ENCODE measurements at places on chromosomes 16 and 17. TPM values are rescaled to one million over a fixed set of nuclear protein-coding genes. Genes with fewer than 3 reads are reported as not detected.

The PYDC1 gene
- not detected for total RNA-seq

The GAS2L2 gene
- not detected for total RNA-seq

The ABCA10 gene
- total RNA-seq: under 0.01 TPM

The CHMP1A gene
- 160 TPM for total RNA-seq

The PRR29 gene
- total RNA-seq: 0.14 TPM

The ABCA6 gene
- not detected for total RNA-seq

The PDILT gene
- total RNA-seq: not detected

The GALR2 gene
- total RNA-seq: 0.17 TPM

The PLSCR3 gene
- 59.0 TPM for total RNA-seq

The FOXL1 gene
- total RNA-seq: 11.6 TPM

The KRT14 gene
- total RNA-seq: not detected

The CCL5 gene
- not detected for total RNA-seq

The MIEN1 gene
- 64.0 TPM for total RNA-seq

The ADAD2 gene
- total RNA-seq: not detected

The FADS6 gene
- not detected for total RNA-seq

The MYO1C gene
- 120 TPM for total RNA-seq

The SRL gene
- not detected for total RNA-seq

The RNF227 gene
- 0.35 TPM for total RNA-seq

The MYH13 gene
- total RNA-seq: not detected

The TEX19 gene
- total RNA-seq: not detected
